Glutamatergic neuron (in vitro differentiated cells): ENCODE measurements at places on chromosomes 1 and 21.

DNA sequence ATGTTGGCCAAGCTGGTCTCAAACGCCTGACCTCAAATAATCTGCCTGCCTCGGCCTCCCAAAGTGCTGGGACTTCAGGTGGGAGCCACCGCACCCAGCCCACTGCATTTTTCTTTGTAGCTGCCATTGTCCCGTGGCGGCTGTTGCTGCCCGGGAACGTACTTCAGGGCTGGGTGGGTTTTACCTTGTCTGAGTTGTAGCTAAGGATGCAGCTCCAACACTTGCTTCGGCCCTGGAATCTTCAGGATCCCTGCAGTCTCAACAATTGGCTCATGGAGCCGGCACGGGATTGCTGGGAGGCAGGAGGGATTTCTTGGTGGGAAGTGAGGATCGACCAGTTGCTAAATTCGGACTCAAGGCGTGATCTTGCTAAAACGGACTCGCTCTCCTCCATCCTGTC lies 10.7 kb downstream of the TNFRSF8 start:
- H3K36me3 ChIP-seq, result peaks cover 12% of the 10 kb centered on the region
- no peak overlapping the region for H3K27ac ChIP-seq
- peaks cover 7% of the 10 kb centered on the region for H3K27me3 ChIP-seq

- no peak overlapping the region for H3K27ac ChIP-seq
- no peak for DNase-seq
Measured at GRCh38 chr1:85134583-85135391, 66.0 kb downstream of the SYDE2 start.

- no peak overlapping the region for H3K27ac ChIP-seq
- no peaks in the 10 kb centered on the region for H3K36me3 ChIP-seq
Measured at GRCh38 chr1:229856009-229856650, 210.9 kb upstream of the GALNT2 start.

DNA sequence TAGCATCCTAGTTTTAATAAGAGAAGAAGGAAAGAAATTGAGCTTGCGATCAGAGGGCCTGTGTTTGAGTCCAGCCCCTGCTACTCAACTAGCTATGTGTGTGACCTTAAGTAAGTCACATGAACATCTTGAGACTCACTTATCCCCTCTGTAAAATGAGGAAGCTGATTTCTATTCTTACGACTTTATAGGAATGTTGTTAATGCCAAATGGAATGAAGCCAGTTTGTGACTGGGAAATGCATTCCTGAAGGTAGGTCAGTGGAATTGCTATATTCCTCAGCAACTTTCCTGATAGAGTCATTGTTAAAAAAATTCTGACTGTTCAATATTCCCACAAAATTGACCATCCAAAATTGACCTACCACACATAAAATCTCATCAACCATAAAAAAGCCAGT lies 14.9 kb downstream of the FASLG start:
- no peaks in the 10 kb centered on the region for H3K36me3 ChIP-seq
- H3K4me1 ChIP-seq, result no peaks in the 10 kb centered on the region
- no peak overlapping the region for H3K27ac ChIP-seq
- no peak for DNase-seq
- no peaks in the 10 kb centered on the region for H3K27me3 ChIP-seq

DNA sequence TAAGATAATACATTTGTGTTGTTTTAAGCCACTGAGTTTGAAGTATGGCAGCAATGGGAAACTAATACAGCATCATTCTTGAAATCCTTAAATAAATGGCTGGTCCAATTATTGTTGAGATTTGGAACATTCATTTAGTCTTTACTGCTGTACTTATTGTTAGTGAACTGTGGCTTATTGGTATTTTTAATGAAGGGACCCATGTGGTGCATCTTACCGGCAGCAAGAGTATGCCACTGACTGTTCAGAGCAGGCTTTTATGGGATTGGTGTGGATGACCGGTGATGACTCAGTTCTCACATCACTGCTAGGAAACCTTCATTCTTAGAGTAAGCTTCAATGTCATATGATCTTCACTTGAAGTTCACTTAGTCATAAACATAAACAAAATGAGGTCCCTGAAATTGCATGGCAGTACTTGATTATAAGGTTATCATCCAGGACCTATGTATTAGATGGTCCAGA lies 31.5 kb downstream of the PRKAA2 start:
- no peak overlapping the region for H3K27ac ChIP-seq
- no peak overlapping the region for H3K4me3 ChIP-seq
- H3K4me1 ChIP-seq, result no peaks in the 10 kb centered on the region
- no peaks in the 10 kb centered on the region for H3K27me3 ChIP-seq

DNA sequence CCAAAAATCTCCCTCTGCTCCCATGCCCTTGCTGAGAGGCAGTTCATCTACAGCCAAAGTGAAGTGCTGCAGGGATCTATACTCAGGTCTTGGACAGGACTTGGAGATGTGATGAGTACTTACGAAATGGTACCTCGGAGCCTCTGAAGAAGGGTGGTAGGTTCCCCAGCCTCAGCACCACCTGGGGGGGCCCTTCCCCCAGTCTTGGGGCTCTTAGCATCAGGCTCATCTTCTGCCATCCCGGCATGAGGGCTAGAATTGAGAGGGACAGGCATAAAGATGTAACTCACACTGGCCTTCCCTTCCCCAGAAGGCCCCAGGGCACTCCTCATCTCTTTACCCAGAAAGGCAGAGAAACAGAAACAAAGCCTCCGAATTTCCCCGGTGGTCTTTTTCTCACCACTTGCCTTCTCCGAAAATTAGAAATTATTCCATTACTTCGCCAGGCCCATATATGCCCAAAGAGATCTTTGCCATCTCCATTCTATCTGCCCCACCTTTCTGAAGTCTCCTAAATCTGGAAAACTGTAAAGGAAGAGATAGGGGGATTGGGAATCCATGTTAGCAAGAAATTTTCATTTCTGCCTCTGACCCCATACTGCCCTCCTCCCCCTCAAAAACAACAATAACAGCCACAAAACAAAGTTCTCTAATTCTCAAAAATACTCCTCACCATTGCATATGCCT lies 827 bp downstream of the RFX5 start:
- peaks cover 16% of the 10 kb centered on the region for H3K4me1 ChIP-seq
- no peaks in the 10 kb centered on the region for H3K27me3 ChIP-seq
- H3K4me3 ChIP-seq, result peak overlapping the region; percentile 92
- peak overlapping the region; percentile 99 for H3K27ac ChIP-seq
- DNase-seq, result no peak
- peaks cover 4% of the 10 kb centered on the region for H3K36me3 ChIP-seq

DNA sequence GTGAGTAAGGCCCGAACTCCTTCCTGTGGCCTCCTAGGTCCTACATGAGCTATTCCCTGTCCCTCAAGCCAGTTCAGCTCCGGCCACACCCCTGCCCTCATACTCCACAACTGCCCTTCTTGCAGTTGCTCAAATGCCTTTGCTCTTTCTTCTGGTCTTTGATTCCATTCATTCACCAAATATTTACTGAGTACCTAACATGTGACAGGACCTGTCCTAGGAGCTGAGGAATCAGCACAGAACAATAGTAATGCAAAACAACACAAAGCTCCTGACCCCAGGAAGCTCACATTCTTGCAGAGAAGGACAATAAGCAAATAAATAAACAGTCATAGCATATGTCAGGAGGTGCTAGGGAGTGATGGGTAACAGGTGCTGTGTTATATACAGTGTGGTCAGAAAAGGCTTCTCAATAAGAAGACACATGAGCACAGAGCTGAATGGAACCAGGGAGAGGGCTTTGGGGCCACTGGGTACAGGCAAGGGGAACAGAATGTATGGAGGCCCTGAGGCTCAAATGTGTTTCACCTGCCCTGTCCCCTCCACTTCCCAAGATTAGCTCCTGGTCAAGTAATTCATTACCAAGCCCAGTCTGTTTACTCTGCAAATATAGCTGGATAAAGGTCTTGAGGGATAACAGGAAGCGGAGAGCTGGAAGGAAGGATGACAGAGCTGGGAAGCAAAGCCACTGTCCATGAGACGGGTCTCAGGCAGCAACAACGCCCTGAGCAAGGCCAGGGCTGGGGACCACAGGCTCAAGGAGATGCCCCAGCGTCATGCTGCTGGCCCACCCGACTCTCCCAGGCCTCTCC lies 145.1 kb downstream of the CSMD2 start:
- peaks cover 4% of the 10 kb centered on the region for H3K27me3 ChIP-seq
- H3K36me3 ChIP-seq, result no peaks in the 10 kb centered on the region
- DNase-seq, result no peak
